ENCODE measurements at places on chromosomes 11 and 22.
A peak's percentile ranks its signal among the peaks of the same experiment; 100 is the strongest.

DNA sequence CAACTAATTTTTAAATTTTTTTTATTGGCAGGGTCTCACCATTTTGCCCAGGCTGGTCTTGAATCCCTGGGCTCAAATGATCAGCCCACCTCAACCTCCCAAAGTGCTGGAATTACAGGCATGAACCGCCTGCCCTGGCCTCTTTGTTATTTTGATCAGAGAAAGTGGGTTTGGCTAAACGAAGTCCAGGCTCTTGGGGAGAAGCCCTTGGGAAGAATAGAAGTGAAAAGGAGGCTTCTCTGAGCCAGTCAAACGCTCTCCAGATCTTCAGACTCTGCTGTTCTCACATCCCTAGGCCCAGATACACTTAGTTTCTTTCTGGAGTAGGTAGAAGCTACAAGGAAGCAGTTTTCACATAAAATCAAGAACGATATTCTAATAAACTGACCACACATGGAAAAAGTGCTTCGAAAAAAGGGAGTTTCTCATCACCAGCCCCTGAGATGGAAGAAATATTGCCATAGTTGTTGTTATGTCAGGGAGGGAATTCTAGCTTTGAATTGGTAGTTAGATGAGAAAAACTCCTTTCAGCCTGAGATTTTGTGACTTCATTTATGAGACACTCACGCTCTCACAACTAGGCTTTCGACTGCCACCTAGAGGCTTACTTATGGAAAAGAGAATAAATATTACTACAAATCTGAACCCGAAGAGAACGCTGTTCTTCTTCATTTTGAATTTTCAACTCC is 41.7 kb upstream of the AQP11 start:
- peak; percentile 51 for DNase-seq

DNA sequence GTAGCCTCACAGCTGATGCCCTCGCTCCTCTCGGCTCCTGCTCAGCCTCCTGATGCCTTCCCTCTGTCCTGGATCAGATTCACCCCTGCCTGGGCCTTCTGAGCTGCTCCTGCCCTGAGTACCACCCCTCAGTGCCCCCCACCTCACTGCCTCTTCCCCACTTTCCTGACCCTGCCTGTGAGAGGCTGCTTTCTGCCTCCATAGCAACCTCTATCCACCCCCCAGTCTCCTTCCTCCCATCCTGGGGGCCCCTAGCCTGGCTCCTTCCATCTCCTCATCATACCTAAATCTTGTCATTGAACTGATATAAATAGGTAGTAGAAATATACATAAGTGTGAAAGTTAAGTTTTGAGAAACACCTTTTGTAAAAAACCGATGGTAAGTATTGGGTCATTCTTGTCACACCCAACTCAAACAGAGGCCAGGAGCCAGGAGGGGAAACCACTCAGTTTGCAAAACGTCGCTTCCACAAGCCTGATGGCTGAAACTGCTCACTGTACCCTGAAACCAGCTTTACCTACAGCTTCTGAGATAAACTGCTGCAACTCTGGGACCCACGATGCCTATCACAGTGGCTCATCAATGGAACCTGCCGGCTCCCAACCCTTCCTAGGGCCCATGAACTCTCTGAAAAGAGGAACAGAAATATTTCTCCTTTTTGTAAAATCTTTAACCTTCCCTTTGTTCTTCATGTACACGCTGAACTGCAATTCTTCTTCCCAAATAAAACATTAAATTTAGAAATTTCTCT is 4.8 kb upstream of the APOBEC3H start:
- DNase-seq: no peak

- no peak for DNase-seq
Observed at GRCh38 chr11:83976086-83976485, 689.9 kb upstream of the CCDC90B start.

DNA sequence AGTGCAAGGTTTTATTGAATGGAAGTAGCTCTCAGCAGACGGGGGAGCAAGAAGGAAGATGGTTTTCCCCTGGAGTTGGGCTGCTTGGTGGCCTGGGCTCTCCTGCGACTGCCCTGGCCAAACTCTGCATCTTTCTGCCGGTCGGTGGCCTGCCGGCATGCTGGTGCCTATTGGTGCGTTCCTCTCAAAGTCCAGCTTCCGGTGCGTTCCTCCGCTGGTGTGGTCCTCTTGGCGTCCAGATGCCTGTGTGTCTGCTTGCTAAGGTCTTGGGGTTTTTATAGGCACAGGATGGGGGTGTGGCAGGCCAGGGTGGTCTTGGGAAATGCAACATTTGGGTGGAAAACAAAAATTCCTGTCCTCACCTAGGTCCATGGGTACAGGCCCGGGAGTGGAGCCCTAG is 567.4 kb upstream of the CNTN5 start:
- DNase-seq: no peak

DNA sequence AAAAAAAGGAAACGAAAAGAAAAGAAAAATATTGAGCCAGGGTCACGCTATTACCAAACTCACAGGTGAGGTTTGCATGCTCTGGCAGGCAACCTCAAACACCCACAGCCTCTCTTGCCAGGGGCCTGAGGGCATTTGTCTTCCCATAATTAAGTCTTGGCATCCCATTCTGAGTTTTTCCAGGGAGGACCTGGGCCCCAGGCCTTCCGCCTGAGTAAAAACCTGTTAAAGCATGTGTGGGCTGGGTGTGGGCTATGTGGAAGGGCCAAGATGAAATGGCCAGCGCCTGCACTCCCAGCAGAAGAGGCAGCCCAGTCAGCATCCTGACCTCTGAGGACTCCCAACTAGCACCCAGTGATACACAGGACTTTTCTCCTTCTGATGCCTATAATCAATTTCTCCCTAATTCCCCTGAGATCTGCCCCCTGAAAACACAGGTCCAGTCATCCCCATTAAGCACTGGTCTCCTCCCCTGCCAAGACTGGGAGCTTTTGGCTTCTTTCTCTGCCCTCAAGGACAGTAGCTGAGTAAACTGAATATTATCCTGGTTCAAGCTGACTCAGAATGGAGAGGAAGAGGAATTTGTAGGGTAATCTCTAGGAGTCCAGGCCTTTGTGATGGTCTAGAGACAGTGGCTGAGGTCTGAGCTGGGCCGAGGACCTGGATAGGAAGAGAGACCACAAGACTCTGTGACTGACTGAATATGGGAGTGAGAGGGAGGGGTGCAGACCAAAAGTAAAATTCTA is 35.6 kb upstream of the ACER3 start:
- DNase-seq: no peak

- no peak for DNase-seq
Observed at GRCh38 chr11:104895634-104896033, 2.6 kb downstream of the CASP12 start.

DNA sequence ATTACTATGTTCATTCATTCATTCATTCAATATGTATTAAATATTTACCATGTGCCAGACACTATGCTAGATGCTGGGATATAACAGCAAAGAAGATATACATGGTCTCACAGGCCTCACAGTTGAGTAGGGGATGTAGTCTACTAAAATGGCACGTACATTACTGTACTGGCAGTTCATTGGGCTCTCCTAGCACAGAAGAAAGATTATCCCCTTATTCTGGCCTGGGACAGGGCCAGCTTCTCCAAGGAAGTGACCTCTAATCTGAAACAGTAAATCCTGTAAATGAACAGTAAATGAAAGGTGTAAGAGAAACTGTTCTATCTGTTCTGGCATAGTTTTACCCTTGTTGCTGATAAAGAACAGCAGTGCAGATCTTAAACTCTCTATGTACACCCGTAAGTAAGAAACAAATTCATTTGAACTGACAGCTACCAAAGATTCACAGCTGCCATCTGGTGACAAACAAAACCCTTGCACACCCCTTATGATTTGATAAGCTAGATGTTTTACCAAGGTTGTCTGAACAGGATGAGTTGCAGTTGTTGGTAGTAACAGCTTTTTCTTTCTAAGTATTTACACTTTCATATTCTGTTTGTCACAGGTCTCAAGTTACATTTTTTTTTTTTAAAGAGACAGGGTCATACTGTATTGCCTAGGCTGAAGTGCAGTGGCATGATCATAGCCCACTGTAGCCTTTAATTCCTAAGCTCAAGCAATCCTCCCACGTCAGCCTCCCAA is 263.1 kb downstream of the TMEM135 start:
- DNase-seq: no peak

DNA sequence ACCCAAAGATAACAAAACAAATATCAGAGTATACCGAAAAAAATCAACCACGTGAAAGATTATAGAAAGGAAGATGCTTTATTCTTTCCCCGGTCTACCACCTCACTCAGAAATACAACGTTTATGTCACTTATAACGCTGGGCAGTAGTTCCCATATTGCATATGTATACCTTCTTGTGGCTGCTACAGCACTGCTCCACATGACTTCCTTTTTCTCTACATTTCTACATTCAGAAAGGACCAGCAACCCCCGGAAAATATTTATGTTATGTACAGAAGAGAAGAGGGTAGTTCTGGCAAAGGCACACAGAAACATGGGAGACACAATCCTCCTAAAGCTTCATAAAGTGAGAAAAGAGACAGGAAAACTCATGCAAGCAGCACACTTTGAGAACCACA is 56.8 kb downstream of the MTMR2 start:
- DNase-seq: no peak

GRCh38 chr11:36212564-36213392 is 76.4 kb downstream of the COMMD9 start:
- DNase-seq: no peak

GRCh38 chr22:31321421-31321820 is 24.7 kb downstream of the PATZ1 start:
- DNase-seq: no peak

DNA sequence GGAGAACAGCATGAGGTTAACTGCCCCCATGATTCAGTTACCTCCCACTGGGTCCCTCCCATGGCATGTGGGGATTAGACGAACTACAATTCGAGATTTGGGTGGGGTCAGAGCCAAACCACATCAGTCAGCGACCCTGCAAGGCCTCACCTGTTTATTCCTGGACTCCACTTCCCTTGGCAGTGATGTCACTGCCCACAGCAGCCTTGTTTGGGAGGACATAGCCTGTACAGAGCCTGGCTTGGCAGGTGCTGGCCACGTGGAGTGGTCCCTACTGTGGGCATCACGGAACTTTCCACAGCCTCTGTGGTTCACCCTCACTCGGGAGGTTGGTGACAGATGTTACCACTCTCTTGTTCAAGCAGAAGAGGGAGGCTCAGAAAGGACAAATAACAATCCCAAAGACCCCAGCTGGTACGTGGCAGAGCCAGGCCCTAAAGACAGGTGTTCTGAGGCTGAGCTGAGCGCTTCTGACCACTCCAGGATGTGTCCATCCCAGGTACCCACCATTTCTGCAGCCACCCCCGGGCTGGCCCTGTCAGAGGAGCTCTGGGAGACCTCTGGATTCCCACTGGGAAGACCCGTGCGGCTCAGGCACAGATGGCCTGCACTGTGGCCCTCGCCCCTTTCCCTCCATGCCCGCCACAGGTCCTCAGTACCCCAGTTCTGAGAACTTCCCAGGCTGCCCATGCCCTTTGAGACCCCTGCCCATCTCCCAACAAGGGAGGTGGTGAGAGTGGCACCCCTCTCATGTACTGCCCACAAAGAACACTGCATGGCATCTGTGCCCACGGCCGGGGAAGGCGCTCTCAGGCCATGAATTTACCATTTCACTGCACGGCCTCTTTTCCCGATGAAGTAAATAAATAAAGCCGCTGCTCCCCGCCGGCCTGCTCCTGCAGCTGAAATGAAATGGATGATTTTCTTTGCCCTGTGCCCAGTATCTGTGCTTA is 605.8 kb downstream of the TBC1D22A start:
- DNase-seq: no peak

DNA sequence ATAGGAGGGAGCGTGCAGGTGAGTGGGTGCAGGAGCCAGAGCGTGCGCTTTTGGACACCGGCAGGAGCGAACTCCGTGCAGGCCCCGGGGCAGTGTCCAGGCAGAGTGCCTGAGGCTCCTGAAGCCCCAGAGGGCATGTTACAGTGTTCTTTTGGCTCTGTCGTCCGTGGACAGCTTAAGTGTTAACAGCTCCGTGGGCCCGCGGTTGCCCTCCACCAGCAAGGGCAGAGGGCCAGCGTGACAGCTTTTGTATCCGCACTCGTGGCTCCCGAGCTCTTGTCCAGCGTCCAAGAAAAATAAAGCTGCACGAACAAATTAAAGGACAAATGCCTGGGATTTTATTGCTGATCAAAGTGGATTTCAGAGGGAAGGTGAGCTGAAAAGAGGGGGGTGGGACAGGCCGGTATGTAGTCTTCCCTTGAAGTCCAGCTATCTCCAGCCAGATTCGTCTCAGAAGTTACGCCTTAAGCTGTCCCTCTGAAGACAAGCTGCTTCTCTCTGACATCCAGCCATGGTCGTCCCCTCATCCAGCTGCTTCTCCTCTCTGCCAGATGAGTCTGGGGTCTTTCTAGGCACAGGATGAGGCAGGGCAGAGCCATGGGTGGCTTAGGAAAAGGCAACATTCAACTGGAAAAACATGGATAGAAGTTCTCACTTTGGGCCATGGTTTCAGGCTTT is 968 bp upstream of the TMEM109 start:
- DNase-seq: no peak

GRCh38 chr11:44909557-44909956 is 41.1 kb downstream of the TP53I11 start:
- DNase-seq: no peak

DNA sequence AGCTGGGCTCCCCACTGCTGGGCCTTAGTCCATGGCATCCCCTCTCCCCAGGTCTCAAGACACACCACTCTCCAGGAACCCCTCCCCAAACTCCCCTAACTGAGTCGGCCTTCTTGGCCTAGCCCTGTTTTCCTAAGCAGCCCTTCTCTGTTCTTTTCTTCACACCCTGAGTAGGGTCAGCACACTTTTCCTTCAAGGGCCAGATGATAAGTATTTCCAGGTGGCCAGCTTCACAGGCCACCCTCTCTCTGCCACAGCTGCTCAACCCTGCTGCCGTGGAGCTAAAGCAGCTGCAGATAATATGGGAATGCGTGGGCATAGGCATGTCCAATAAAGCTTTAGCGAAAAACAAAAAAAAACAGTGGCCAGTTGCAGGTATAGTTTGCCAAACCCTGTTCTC is 24.1 kb downstream of the DGCR2 start:
- DNase-seq: no peak

DNA sequence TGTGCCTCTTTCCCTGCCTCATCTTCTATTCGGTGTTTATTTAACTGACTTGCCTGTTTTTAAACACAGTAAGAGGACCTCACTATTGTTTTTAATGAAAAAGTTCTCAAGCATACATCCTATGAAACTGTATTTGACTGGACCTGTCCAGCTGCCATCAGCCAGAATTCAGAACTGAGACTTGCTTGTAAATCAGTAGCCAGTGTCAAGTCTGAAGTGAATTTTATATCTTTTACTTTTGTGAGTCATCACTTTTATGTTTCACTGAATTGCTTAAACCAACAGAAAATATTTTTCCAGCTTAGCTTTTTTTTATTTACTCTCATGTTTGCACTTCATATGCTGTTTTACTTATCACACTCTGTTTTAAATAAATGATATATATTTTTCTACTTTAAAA is 88.3 kb downstream of the LUZP2 start:
- DNase-seq: no peak

Data from right atrium auricular region (tissue), 2 donors.